ENCODE measurements at places on chromosomes 16 and 17.

GRCh38 chr17:2183346-2183745 lies 120.2 kb downstream of the SMG6 start:
- DNase-seq = no peak

GRCh38 chr16:50490828-50491227 lies 57.4 kb upstream of the NKD1 start:
- no peak for DNase-seq

GRCh38 chr17:57699751-57700219 lies 45.3 kb downstream of the CCDC182 start:
- no peak for DNase-seq

DNA sequence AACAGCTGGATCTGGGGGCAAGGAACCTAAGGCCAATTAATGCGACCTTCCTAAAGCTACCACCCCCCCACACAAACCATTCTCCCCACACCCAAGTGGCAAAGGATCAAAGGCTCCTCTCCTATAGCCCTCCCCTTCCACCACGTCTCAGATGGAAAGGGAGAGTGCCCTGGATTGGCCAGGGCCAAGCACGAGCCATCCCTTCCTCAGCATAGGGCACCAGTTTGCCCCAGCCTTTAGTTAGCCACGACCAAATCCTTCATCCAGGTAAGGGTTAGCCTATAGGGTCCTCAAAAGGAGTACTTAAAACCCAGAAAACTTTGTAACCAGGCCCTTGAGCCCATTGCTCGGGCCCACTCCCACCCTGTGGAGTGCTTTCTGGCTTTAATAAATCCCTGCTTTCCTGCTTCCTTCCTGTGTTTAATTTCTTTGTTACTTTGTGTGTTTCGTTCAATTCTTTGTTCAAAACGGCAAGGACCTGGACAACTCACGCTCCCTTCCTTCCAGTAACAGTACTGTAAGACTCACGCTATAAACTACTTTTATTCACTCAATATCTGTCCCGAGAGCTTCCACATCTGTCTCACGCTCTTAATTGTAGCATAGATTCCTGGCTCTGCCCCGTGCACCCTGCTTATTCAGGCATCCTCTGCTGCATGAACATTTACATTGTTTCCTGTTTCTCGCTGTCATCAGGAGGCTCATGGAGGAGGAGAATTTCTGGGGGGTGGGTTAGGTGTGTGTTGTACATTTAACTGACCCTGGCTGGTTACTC lies 62.3 kb downstream of the TNFRSF13B start:
- DNase-seq = no peak

GRCh38 chr16:71493213-71493612 lies 4.1 kb upstream of the ZNF19 start:
- no peak for DNase-seq

DNA sequence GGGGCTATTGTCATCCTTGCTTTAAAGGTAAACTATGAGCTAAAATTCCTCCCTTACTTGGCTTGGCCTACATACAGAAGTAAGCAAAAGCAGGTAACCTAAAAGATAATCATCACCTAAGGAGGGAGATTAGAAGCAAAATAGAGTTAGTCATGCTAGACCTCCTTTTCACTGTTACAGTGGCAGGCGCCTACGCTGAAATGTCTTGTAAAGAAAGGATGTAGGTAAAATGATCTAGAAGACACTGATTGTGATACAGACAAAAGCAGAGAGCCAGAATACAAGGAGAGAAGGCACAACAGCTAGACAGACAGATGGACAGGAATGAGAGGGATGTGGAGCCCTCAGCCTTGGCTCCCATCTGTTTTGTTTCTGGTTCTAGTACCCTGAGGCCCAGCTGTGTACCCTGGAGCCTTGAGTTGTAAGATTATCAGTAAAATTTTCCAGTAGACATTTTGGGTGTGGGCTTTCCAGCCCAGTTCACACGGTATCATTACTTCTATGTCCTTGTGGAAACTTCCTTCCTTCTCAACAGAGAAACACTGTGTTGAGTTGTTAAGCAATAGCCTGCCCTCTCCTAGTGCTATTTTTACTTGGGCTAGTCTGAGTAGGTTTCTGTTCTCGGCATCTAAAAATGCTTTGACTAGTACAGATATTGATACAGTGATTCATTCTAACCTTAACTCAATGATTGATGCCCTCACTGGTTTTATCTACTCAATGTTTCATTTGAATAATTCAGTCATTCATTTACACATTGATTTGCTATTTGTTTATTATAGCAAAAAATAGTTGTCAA lies 7.7 kb upstream of the C16orf78 start:
- DNase-seq = no peak

DNA sequence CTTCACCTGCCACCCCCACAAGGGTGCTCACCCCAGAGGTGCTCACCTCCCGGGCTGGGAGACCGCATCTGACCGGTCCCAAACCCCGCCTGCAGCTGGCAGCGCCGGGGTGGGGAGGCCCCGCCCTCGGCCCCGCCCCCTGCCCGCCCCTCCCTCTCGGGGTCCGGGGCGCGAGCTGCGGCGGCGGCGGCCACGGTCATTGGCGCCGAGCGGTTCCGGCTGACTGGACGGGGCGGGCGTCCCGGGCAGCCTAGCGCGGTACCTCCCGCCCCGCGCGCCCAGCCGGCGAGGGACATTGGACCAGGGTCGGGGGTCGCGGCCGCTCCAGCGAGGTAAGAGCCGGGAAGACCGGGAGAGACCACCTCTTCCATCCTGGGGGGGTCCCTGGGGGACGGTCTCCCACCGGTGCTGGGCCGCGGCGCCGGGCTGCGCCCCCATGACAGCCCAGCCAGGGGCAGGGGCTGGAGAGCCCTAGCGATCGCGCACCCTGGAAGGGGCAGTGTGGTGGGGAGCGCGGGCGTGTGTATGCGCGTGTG lies at the start of gene CACNG5:
CACNG5 (plus strand) TSS at position 199 of the 536 bp plus-strand sequence. CDS start 42,216 bp downstream, outside the sequence.
- DNase-seq = no peak

- DNase-seq = no peak
Observed at GRCh38 chr17:47983492-47984223, 12.7 kb downstream of the CDK5RAP3 start.

DNA sequence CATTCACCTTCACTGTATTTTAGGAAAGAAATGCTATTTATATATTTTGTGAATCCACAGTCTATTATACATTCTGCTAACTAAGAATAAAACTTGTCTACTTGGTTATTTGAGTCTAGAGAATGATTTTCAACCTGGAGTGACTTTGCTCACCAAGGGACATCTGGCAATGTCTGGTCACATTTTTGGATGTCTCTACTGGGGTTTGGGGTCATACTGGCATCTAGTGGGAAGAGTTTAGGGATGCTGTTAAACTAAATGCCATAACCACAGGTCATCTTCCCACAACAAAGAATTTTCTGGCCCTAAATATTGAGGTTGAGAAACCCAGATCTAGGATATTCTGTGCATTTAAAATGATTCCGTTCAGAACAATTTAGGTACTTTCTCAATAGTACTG lies 26.0 kb downstream of the KCNJ16 start:
- DNase-seq = no peak

DNA sequence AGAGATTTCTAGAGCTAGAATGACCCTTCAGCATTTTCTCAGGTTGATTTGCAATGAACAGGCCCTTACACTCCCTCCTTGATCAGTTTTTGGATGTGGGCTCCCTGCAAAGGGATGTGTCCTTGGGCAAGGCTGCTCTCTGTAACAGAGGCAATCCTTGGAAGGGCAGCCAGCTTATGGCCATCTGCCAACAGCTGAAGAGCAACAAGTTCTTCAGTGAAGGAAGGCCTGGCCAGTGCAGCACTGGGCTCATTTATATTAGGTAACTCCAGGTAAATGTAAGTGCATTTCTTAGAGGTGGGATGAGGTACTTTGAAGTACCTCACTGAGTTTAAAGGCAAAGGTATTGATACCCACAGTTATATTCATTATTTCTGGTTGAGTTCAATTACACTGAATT lies 114.3 kb upstream of the KCNJ16 start:
- DNase-seq = no peak

- DNase-seq = no peak
Observed at GRCh38 chr16:49615576-49615975, 240.3 kb downstream of the ZNF423 start.

DNA sequence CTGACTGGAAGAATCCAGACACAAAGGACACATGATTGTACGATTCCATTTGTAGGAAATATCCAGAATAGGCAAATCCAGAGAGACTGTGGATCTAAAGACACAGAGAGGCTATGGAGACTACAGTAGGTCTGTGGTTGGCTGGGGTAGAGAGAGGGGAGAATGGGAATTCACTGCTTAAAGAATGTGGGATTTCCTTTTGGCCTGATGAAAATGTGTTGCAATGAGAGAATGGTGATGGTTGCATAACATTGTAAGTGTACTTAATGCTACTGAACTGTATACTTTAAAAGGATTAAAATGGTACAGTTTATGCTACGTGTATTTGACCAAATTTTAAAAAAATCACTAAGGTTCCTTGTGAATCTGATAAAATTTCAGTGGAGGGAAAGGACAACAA lies 62.1 kb downstream of the GPRC5B start:
- no peak for DNase-seq

DNA sequence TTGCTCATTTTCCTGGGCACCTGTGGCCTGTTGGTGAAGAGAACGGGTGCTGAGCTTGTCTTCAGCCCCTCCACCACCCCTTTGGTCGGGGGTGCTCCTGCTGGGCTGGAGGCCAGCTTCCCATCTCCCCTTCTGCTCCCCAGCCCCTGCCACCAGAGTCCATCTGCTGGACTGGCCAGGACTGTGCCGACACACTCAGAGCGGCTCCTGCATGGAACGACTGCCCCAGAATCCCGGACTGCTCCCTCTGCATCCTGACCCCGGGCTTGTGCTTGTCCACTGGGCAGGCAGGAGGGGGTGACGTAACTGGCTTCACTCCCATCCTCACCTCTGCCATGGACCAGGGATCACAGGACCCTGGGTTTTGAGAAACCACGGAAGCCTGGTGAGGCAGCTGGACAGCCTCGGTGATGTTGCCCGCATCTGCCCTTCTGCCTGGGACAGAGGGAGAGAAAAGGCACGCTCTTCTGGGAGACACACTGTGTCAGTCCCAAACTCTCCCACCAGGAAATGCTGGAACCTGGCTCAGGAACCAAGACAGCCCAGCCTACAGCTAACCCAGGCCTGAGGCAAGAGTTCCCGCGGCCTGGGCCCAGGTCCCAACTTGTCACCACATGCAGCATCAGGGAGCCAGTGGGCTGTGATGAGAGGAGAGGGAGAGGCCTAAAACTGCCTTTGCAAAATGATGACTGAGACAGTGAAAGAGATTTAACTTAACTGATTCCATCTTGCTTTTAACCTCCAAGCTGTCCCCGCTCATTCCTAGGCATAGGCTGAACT lies 16.1 kb upstream of the GSDMA start:
- DNase-seq = no peak

GRCh38 chr16:85899444-85899843 lies 482 bp downstream of the IRF8 start:
- DNase-seq = no peak

GRCh38 chr16:67036323-67036741 lies 7.4 kb downstream of the CBFB start:
- no peak for DNase-seq
